ENCODE measurements at places on chromosomes 16 and 17. TPM values are rescaled to one million over a fixed set of nuclear protein-coding genes. Genes with fewer than 3 reads are reported as not detected.

The PERCC1 gene
- total RNA-seq, result not detected

The ZNF629 gene
- total RNA-seq, result 15.0 TPM

The TMEM100 gene
- 2.1 TPM for total RNA-seq

The PRSS22 gene
- not detected for total RNA-seq

The RHBDL1 gene
- total RNA-seq, result 1.6 TPM

The TPSAB1 gene
- total RNA-seq, result not detected

The TMC8 gene
- not detected for total RNA-seq

The CCL4 gene
- not detected for total RNA-seq

Data from fibroblast of the aortic adventitia (primary cell).